GDM1 (cell line): ENCODE measurements at places on chromosomes 13 and 19.

GRCh38 chr19:32363175-32363574, 17.8 kb downstream of the ZNF507 start:
- no peak for DNase-seq

DNA sequence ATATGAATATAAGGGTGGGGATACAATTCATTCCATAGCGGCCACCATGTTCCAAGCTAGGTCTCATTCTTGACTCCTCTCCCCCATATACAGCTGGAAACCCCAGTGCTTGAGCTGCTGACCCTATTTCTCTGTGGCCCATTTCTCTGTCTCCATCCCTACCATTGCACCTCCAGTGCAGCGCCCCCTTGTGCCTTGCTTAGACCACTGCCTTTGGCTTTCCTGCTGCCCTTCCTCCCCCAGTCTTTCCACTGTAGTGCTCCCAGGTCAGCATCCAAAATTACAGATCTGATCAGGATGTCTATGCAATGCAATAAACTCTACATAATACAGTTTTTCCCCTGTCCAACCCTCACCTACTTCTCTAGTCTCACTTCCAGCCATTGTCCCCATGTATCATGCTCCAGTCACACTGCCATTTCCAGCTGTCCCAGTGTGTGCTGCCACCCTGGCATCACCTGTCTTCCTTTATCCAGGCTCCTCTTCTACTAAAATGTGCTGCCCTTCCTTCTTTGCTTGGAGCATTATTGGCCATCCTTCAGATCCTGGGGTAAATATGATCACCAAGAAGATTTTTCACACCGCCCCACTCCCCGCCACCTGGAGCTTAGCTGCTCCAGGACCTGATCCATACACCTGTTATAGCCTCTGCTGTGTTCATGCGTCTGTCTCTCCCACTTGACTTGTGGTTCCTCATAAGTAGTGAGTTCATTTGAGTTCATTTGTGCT, 199.4 kb upstream of the IPO5 start:
- DNase-seq: no peak

DNA sequence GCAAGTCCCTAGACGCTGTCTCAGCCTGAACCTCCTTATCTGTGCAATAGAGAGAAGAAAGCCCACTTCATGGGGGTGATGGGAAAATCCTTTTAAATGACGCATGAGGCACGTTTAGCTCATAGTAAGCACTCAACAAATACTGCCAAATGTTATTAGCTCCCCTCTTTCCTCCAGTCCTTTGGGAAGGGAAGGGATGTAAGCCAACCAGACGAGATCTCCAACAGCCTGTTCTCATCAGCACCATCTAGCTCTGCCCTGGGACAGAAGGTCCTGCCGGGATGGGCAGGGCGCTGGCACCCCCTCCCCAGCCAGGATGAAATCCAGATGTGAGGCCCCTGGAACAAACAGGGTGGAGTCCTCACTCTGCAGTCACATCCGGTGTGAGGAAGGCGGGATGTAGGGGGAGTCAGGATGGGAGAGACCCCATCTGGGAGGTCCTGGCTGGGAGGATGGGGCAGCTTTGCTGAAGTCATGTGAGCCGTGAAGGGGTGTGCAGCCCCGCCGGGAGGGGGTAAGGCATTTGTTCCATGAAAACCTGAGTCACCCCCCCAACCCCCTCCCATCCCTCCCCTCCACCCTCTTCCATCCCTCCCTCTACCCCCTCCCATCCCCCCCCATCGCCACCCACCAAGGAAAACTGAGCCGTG, 4.6 kb downstream of the S1PR2 start:
- no peak for DNase-seq

GRCh38 chr19:42657556-42657955, 62.8 kb upstream of the CEACAM8 start:
- DNase-seq: no peak

- no peak for DNase-seq
Observed at GRCh38 chr19:17866964-17867486, 4.7 kb upstream of the SLC5A5 start.

GRCh38 chr13:76619631-76620030, 266.6 kb downstream of the KCTD12 start:
- no peak for DNase-seq

DNA sequence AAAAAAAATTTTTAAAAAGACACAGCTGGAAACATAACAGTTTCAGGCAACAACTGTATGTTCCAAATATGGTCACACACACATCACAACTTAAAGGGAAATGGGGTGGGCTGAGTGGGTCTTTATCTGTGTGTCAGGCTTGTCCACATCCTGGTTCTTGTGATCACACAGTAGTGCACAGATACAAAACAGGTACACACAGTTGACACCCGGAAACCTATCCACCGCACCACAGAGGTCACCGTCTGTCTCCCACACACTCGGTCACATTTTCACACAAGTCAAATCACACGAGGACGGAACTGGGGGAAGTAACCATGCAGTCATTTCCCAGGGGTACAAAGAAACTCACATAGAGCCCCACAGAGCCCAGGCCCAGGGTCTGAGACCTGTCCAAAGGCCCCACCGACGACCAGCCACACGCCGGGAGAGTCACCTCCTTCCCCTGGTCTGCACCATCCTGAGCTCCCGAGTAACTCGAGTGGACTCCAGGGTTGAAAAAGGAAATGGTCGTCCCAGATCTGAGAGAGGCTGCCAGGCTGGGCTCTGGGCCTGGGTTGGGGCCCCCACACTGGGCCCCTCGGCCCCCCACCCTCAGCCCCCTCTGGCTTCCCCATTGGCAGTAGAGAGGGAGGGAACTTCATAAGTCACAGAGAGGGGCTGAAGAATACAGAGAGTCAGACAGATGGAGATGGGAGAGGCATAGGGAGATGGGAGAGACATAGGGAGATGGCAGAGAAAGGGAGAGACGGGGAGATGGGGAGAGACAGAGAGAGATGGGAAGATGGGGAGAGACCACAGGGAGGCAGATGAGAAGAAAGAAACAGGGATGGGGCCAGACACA, 1.3 kb upstream of the PPAN start:
- peak; percentile 94 for DNase-seq

DNA sequence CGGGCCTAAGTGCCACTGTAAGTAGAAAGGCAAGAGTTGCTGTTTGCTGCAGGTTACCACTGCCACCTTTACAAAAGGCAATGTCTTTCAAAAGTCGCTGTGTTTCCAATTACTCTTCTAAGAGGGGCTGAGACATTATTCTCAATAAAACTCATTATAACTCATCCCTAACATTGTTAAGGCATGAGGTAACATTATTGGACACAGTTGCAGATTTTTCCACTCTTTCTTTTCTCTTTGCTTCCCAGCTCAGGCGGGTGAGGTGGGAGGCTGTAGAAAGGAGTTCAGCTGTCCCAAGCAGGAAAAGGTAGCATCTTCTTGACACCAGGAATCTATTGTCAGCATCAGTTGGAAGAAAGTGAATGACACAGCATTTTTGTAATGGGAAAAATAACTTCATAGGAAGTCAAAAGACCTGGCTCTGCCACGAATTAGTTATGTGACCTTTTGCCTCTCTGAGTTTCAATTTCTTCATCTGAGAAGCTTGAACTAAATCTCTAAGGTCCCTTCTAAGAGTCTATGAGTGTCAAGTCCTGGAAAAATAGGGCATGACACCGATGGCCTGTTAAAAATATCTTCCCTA, 2.1 kb upstream of the UBL3 start:
- no peak for DNase-seq

- no peak for DNase-seq
Observed at GRCh38 chr13:40770609-40770933, 419 bp downstream of the MRPS31 start.

DNA sequence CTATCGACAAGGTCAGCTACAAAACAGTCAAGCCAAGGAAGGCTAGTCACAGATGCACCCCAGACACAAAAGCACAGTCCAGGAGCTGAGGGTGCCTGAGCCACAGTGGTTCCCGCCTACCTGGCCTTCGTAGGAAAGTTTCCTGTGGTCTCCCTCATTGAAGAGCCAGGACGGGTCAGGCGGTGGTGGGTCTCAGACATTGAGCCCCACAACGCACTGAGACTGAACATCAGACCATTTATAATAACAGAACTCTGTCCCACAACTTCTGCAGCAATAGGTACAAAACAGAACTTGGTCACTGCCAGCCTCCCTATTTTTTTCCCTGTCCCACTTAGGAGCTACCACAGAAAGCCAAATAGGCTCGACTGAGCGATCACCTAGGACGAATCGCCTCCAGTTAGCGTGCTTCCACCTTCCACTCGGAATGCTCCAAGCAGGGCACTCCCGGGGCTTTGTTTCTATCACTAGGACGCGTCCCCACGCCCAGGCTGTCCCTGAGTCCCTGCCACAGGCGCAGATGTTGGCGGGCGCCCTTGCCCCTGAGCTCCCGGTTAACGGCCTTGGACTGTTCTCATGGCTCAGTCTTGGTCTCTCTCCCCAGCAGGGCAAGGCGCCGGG, 640 bp upstream of the ZNF544 start:
- DNase-seq: no peak

DNA sequence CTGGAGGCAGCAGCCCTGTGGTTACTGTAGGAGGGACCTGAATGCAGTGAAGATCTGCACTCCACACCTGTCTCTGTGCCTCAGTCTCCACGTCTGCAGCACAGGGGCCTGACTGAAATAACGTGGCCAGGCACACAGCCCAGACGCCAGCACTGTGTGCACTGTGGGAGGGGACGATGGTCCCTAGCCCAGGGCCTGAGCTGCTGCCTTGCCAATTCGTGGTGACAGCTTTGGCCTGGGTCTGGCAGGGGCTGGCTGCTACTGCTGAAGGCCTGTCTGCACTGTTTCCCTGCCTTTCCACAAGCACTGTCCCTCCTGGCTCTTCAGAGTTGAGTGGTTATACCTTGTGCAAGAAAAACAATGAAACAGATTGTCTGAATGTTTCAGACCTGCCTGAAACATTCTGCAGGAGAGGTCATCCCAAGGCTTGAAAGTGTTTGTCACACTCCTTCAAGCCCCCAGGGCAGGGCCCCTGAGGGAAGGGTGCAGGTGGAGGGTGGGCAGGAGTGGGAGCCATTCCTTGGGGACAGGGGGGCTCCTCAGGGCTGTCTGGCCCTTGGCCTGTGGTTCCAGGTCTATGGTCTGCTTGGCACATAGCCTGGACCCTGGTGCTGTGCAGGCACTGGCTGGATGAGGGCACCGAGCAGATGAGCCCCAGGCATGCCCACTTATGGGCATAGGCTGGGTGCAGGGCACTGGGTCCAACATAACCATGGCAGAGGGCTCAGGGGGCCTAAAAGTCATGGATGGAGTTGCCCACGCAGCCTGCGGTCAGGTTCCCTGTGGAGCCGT, 38.7 kb upstream of the LDLR start:
- no peak for DNase-seq

DNA sequence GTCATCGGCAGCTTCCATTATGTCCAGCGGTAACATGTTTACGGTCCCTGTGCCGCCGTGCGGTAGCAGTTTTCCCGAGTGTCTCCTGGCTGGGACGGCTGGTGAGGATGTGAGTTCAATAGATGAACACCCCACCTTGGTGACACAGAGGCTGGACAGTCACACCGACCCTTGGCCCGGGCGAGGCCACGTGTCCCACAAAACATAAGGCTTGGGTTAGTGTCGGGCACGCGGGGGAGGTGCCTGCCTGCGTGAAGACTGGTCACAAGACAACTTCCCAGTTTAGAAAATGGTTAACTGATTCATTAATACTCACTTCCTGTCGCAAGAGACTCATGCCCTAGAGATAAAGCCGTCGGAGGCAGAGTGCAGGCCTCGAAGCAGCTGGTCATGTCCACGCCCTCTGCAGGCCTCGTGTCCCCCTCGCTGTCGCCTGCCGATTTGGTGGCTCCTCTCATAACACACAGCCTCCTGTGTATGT, 17.2 kb downstream of the RASA3 start:
- DNase-seq: no peak

DNA sequence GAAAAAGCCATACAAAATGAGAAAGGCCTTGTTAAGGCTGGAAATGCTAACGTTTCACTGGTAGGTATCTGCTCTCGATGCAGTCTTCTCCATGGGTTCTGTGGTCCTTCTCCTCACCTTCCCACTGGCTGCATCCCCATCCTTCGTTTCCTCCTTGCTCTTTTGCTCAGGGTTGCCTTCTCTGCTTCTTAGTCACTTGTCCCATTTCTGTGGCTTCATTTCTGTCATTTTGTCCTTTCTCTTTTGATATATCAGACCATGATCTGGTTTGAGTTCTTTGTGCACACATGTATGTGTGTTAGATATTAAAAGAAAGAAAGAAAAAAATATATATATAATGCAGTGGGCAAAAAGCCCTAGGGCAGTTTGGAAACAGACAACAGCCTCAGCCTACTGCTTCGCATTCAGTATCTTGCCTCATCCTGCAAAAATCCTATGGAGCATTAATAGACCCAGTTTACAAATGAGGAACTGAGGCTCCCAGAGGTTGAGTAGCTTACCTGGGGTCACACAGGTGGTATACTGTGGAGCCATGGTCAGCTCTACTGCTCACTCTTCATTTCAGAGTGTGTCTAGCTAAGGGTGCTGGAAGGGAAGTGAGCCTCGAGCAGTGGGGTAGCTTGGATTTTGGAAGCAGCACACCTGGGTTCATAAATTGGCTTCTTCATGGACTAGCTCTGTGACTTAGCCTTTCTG, 57.6 kb upstream of the MEDAG start:
- no peak for DNase-seq

DNA sequence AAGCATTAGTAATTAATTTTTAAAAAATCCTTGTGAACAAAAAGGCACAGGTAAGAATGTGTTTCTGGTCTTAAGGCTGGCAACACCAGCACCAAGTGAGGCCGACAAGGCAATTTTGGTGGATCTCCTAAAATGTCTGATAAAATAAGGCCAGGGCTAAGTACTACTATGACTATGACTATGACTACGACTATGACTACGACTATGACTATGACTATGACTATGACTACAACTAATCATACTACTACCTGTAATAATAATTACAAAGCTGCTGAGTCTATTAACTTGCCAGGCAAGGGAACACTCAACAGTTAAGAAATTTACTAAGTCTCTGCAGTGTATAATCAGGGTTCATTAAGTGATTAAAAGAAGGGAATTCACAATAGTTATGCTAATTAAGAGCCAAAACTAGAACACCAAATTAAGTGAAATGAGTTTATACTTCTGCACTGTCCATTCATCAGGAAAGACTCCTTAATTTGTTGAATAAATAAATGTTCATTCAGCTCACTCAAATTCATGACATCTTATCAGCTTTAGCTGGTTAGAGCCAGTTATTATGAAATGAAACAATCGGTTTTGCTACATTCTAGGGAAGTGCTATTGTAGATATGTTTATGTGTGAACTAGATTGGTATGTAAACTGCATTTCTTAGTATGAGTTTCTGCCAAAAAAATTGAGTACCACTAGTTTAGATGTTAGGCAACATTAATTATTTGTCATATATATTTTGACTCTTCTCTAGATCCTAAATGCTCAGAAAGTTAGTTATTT, 1626.2 kb upstream of the PCDH20 start:
- no peak for DNase-seq
